Activated CD4-positive, alpha-beta memory T cell treated with anti-CD3 and anti-CD28 coated beads, Interleukin-2, amount 10 ng/mL, durations not matched to agents 7 days and 5 days (primary cell): ENCODE measurements at places on chromosomes 3 and 15.
A peak's percentile ranks its signal among the peaks of the same experiment; 100 is the strongest.

DNA sequence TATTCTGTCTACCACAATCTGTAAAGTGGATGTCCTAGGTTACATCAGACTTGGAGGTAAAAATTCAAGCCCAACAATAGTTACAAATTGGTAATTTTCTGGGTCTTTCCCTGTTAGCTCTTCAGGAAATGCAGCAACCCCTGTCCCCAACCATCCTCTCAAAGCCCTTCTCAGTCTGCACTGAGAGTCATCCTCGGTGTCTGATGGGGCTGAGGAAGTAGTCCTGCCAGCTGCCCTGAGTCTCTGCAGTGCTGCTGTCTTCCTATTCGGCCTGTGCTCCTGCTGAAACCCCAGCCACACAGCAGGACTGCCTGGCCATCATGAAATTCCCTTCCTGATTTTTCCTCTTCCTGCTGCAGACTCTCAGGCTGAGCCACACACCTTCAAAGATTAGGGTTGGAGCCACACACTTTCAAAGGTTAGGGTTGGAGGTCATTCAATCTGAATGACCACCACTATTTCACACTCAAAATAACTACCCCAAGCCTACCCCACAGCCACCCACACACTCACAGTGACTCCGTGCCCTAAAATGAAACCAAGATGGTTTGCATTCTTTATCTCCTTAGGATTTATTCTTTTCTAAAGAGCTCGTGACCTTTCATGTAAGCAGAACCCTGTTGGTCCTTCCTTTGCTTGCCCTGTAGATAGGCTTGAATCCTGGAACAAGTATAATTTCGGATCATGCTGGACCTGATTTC, 17.6 kb downstream of the TRIM42 start:
- H3K4me3 ChIP-seq, result no peak overlapping the region
- no peaks in the 10 kb centered on the region for H3K27me3 ChIP-seq
- no peak for DNase-seq
- no peak overlapping the region for H3K27ac ChIP-seq
- H3K36me3 ChIP-seq, result no peaks in the 10 kb centered on the region

DNA sequence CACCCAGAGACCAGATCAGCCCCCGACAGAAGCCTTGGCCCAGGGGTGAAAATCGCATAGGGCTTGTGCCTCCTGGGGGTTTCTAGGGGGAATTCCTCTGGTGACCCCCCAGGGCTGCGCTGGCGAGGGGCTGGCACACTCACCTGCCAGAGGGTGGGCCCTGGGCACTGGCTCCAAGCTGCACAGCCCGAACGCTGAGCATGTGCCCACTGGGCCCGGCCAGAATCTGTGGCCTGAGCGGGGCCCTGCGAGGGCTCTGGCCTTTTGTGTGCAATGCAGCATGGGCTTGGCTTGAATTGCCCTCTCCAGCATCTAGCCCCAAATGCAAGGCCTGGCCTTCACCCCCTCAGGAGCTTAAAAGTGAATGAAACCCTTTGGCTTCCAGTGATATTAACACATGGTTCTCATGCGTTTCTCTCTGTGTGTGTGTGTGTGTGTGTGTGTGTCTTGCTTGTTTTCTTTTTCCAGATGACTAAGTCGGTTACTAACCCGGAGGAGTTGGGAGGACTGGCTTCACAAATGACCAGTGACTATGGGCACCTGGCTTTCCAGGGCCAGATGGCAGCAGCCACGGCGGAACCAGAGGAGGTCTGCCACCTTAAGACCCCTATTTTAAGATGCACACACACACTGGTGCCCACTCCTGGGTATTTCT, 259.1 kb upstream of the TPM1 start:
- no peak overlapping the region for H3K4me3 ChIP-seq
- no peak overlapping the region for H3K27ac ChIP-seq
- no peaks in the 10 kb centered on the region for H3K36me3 ChIP-seq
- H3K27me3 ChIP-seq, result peaks cover 4% of the 10 kb centered on the region
- DNase-seq, result no peak
- no peaks in the 10 kb centered on the region for H3K4me1 ChIP-seq

DNA sequence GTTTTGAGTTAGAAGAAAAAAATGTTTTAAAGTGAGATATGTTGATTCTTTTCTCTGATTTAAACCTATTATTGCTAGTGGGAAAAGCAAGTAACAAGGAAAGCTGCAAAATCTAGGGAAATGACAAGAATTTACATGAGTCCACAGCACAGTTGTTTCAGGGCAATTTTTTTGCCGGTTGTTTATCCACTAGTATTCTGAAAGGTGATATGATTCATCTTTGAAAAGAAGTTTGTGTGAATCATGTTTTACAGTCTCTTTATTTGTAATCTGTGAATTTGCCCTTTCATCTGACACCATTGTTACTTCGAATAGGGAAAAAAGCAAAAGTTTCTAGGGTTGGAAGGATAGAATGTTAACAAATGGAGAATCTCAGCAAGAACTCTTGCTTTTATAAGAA, 894.7 kb downstream of the OTOL1 start:
- H3K4me3 ChIP-seq, result no peak overlapping the region
- no peaks in the 10 kb centered on the region for H3K36me3 ChIP-seq
- H3K27ac ChIP-seq, result no peak overlapping the region
- no peak for DNase-seq
- H3K27me3 ChIP-seq, result no peaks in the 10 kb centered on the region

DNA sequence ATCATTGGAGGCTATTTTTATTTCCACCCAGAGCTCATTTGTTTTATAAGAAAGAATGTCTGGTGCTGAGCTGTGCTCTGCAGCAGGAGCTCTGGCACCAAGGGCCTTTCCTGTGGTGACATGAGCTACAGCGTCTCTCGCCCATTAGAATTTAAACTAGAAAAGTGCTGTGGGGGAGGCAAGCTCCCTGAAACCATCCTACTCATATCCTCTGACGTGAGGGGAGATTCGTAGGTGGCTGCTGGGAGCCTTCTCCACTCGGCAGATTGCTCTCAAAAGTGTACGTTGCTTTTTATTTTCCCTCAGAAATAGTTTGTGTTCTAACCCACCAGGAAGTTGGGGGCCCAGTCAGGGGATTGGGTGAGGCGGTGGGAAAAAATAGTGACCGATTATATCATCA, 76.3 kb upstream of the ARHGEF3 start:
- peaks cover 34% of the 10 kb centered on the region for H3K36me3 ChIP-seq
- DNase-seq, result peak; percentile 39
- H3K4me3 ChIP-seq, result no peak overlapping the region
- H3K27ac ChIP-seq, result peak overlapping the region; percentile 51

GRCh38 chr3:81416812-81417211, 344.6 kb downstream of the GBE1 start:
- H3K27ac ChIP-seq, result no peak overlapping the region
- no peak overlapping the region for H3K4me3 ChIP-seq
- no peak for DNase-seq
- H3K27me3 ChIP-seq, result no peaks in the 10 kb centered on the region
- no peaks in the 10 kb centered on the region for H3K4me1 ChIP-seq

DNA sequence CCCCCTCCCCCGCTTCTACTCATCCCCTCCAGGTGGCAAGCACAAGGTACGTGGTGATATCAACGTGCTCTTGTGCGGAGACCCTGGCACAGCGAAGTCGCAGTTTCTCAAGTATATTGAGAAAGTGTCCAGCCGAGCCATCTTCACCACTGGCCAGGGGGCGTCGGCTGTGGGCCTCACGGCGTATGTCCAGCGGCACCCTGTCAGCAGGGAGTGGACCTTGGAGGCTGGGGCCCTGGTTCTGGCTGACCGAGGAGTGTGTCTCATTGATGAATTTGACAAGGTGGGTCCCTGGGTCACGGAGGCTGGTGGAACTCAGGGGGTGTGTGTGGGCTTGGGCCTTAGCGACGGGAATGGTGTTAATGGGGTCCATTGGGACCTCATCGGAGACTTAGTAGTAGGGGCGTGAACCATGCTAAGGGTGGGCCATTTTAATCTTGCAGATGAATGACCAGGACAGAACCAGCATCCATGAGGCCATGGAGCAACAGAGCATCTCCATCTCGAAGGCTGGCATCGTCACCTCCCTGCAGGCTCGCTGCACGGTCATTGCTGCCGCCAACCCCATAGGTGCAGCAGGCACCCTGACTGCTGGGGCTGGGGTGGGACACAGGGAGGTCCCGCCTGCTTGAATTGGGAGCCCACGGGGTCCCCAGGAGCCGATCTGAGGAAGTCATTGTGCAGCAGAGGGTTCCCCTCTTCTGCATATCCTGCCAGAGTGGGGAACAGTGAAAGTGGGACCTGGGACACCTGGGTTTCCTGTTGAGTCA, 12.0 kb upstream of the PODXL2 start:
- peaks cover 14% of the 10 kb centered on the region for H3K4me1 ChIP-seq
- H3K27ac ChIP-seq, result no peak overlapping the region
- no peaks in the 10 kb centered on the region for H3K27me3 ChIP-seq
- H3K4me3 ChIP-seq, result no peak overlapping the region
- no peak for DNase-seq

- H3K27me3 ChIP-seq, result peaks cover 7% of the 10 kb centered on the region
- peak; percentile 33 for DNase-seq
- H3K4me3 ChIP-seq, result no peak overlapping the region
- peaks cover 13% of the 10 kb centered on the region for H3K36me3 ChIP-seq
- peaks cover 26% of the 10 kb centered on the region for H3K4me1 ChIP-seq
- peak overlapping the region; percentile 8 for H3K27ac ChIP-seq
These were observed 60.6 kb upstream of the PLCL2 start for GRCh38 chr3:16824081-16824696.
